ENCODE measurements at places on chromosomes 2 and 18. TPM values are rescaled to one million over a fixed set of nuclear protein-coding genes. Genes with fewer than 3 reads are reported as not detected.

DNA sequence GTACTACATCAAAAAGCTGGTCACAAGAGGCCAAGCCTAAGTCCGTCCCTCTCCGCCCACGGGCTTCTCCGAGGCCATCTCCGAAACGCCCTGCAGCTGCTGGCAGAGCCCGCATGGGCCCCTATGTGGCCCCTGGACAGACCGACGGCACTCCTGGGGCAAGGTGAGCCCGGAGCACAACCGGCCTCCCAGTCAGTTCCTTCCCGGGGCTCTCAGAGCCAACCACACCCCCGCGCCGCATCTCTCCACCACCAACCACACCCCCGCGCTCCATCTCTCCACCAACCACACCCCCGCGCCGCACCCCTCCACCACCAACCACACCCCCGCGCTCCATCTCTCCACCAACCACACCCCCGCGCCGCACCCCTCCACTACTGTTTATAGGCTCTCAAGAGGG, 93.5 kb downstream of the ZNF516 start:
- H3K27ac ChIP-seq, result no peak overlapping the region
- no peak overlapping the region for H3K4me3 ChIP-seq
- DNase-seq, result no peak
- H3K27me3 ChIP-seq, result no peaks in the 10 kb centered on the region
- H3K36me3 ChIP-seq, result peaks cover 17% of the 10 kb centered on the region

GRCh38 chr2:119123389-119123788, 35.2 kb downstream of the C1QL2 start:
- peaks cover 5% of the 10 kb centered on the region for H3K4me1 ChIP-seq
- no peak overlapping the region for H3K27ac ChIP-seq
- H3K4me3 ChIP-seq, result no peak overlapping the region
- peaks cover 4% of the 10 kb centered on the region for H3K27me3 ChIP-seq

DNA sequence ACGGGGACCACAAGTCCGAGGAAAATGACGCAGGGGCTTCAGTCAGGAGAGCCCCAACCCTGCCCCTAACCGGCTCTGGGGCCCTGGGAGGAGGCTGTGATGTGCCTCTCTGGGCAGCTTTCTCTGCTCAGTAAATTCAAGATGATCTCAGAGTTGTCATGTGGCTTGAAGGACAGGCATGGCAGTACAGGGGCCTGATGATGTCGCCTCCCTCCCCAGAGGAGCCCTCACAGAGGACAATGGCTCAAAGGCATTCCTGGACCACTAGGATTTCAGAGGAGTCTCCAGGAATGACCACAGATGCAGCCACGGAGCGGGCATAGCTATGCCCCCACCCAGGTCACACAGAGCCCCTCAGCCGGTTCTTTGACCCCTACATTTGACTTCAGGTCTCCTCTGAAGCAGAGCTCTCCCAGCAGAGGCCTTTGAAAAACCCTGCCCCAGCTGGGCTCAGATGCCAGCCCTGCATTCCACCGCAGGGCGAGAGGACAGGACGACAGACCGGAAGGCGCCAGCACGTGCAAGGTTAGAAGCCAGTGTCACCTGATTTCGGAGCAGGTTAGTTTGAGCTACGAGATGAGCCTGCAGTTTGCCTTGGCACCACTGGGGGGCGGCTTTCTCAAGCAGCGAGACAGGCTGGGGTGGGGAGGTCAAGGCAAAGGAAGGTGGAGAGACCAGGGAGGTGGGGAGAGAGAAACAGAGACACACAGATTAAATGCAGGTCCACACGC, 39.2 kb downstream of the BIN1 start:
- no peak for DNase-seq
- H3K36me3 ChIP-seq, result peaks cover 94% of the 10 kb centered on the region
- no peak overlapping the region for H3K27ac ChIP-seq
- H3K4me1 ChIP-seq, result peaks cover 62% of the 10 kb centered on the region

GRCh38 chr2:46723346-46723745, 192.3 kb downstream of the MCFD2 start:
- H3K4me1 ChIP-seq, result peaks cover 4% of the 10 kb centered on the region
- DNase-seq, result no peak
- no peaks in the 10 kb centered on the region for H3K36me3 ChIP-seq
- H3K27ac ChIP-seq, result no peak overlapping the region
- no peaks in the 10 kb centered on the region for H3K27me3 ChIP-seq

- H3K36me3 ChIP-seq, result peaks cover 5% of the 10 kb centered on the region
- H3K4me3 ChIP-seq, result no peak overlapping the region
- H3K27ac ChIP-seq, result no peak overlapping the region
- H3K27me3 ChIP-seq, result no peaks in the 10 kb centered on the region
- DNase-seq, result peak; percentile 21
Observed at GRCh38 chr2:113703386-113704299, 52.8 kb downstream of the SLC35F5 start.

DNA sequence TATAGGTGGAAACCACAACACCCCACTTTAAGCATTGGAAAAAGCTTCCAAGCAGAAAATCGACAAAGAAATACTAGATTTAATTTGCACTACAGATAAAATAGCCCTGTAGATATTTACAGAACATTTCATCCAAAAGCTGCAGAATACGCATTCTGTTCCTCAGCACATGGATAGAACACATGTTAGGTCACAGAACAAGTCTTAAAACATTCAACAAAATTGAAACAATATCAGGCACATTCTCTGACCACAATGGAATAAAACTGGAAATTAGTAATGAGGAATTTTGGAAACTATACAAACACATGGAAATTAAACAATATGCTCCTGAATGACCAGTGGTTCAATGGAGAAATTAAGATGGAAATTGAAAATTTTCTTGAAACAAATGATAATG, 27.8 kb upstream of the XDH start:
- H3K27me3 ChIP-seq, result no peaks in the 10 kb centered on the region
- no peaks in the 10 kb centered on the region for H3K4me1 ChIP-seq
- DNase-seq, result no peak
- no peak overlapping the region for H3K4me3 ChIP-seq
- H3K27ac ChIP-seq, result no peak overlapping the region
- H3K36me3 ChIP-seq, result no peaks in the 10 kb centered on the region

GRCh38 chr2:11357428-11357972, 13.1 kb upstream of the ROCK2 start:
- H3K27ac ChIP-seq, result no peak overlapping the region
- DNase-seq, result no peak
- H3K36me3 ChIP-seq, result no peaks in the 10 kb centered on the region
- no peaks in the 10 kb centered on the region for H3K27me3 ChIP-seq
- no peak overlapping the region for H3K4me3 ChIP-seq

DNA sequence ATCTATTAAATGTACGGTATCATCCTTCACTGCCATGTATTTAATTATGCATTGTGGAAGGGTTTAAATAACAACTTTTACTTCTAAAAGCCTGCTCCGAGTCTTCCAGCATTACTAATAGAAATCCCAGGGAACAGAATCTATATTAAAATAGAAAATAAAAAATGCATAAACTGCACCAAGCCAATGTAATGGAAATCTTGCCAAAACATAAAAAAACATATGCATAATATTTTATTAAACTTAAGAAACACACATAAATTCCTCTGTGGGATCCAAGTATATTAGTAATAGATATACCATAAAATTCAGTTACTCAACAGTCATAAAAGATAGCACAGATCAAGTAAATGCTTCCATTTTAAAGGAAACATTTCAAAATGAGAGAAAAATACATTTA, 175.6 kb downstream of the TDRD15 start:
- no peaks in the 10 kb centered on the region for H3K4me1 ChIP-seq
- no peaks in the 10 kb centered on the region for H3K36me3 ChIP-seq
- no peak for DNase-seq
- H3K27me3 ChIP-seq, result no peaks in the 10 kb centered on the region
- H3K4me3 ChIP-seq, result no peak overlapping the region

DNA sequence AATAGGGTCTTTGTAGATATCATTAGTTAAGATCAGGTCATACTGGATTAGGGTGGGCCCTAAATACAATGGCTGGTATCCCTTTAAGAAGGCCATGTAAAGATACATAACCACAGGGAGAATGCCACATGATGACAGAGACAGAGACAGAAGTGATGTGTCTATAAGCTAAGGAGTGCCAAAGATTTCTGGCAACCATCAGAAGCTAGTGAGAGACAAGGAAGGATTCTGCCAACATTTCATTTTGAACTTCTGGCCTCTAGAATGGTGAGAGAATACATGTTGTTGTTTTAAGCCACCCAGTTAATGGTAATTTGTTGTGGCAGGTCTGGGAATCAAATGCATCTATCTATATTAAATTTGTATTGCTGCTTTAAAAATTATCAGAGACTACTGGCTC, 185.5 kb upstream of the CYRIA start:
- H3K36me3 ChIP-seq, result no peaks in the 10 kb centered on the region
- H3K4me3 ChIP-seq, result no peak overlapping the region
- H3K27ac ChIP-seq, result no peak overlapping the region
- H3K4me1 ChIP-seq, result no peaks in the 10 kb centered on the region
- DNase-seq, result no peak

DNA sequence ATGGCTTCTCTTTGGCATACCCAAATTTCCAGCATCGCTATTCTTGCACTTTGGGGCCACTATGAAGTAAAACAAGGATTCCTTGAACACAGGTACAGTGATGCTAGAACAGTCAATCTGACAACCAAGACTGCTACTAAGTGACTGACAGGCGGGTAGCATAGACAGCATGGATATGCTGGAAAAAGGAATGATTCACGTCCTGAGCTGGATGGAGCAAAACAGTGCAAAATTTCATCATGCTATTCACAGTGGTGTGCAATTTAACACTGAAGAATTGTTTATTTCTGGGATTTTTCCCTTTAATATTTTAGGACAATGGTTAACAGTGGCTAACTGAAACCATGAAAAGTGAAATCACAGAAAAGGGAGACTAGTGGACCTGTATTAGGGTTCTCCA, 1511.2 kb upstream of the ZEB2 start:
- H3K27ac ChIP-seq, result no peak overlapping the region
- no peaks in the 10 kb centered on the region for H3K36me3 ChIP-seq
- no peaks in the 10 kb centered on the region for H3K4me1 ChIP-seq
- no peaks in the 10 kb centered on the region for H3K27me3 ChIP-seq
- H3K4me3 ChIP-seq, result no peak overlapping the region

GRCh38 chr18:48784656-48785055, 166.1 kb downstream of the SMAD7 start:
- no peaks in the 10 kb centered on the region for H3K27me3 ChIP-seq
- no peak for DNase-seq
- peaks cover 59% of the 10 kb centered on the region for H3K4me1 ChIP-seq
- H3K36me3 ChIP-seq, result peaks cover 34% of the 10 kb centered on the region

DNA sequence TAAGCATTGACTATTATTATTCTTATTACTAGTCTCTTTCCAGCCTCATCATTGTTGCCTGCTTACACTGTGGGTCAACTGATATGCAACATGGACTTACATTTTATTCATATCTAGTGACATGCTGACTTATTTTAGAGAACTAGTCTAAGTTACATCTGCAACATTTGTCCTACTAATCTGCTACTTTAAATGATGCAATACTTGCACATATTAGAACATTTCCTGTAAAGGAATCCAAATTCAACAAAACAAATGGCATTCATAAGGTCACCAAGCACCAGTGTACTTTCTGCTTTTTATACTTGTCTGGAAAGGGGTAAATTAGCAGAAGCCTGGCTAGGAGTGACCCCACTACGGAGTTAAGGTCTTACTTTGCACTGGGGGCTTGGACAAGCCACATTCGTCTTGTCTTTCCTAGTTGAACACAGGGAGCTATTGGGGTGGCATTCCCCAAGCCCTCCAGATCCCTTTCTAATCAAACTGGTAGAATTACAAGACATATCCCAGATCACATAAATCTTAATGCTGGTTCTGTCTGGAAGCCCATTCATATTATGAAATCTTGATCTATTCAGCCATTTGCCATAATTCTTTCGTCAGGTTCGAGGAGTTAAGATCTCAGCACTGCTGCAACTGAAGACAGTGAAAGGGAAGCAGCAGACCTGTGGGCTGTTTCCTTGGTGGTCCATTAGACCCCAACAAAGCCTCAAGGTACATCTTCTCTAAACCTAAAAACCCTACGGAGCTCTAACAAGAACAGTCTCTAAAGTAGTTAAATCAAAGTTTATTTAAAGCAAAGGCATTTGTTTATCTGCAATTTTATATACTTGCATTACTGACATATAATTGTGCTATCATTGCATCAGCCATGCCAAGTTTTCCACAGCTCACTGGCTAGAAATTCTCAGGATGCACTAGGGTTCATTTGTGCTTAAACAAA, 49.9 kb upstream of the RTN4 start:
- DNase-seq, result no peak
- no peak overlapping the region for H3K27ac ChIP-seq
- no peaks in the 10 kb centered on the region for H3K27me3 ChIP-seq
- no peaks in the 10 kb centered on the region for H3K4me1 ChIP-seq

GRCh38 chr2:189210250-189211087, 30.9 kb upstream of the COL5A2 start:
- H3K4me3 ChIP-seq, result no peak overlapping the region
- no peaks in the 10 kb centered on the region for H3K4me1 ChIP-seq
- H3K36me3 ChIP-seq, result no peaks in the 10 kb centered on the region
- DNase-seq, result no peak

- no peaks in the 10 kb centered on the region for H3K27me3 ChIP-seq
- no peak overlapping the region for H3K4me3 ChIP-seq
- peaks cover 13% of the 10 kb centered on the region for H3K36me3 ChIP-seq
- peaks cover 16% of the 10 kb centered on the region for H3K4me1 ChIP-seq
- peak; percentile 26 for DNase-seq
Observed at GRCh38 chr18:46360866-46361265, 256.7 kb downstream of the HAUS1 start.

DNA sequence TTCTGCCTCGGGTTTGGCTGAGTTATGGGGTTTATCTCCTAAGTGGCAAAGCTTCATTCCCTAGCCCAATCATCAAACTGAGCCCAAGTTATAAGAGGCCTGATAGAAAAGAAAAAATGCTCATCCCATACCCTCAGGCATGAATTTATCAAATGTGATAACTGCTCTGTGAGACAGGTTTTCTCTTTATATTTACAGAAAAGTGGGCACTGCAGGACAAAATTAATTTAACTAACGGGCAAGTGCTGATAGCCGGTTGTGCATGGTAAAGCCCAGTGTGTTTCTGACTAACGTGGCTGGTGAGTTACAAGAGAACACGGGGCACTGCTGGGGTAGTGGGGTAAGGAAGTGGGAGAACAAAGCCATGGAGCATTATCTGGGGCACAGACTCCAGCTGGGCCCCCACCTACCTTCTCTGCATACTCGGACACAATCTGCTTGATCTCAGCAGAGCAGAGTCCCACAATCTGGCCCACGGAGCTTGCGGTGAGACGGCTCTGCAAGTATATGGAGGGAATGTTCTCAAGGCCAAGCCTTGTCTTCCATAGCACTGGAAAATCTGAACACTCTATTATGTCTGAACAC, 40.3 kb downstream of the CCDC93 start:
- no peak overlapping the region for H3K27ac ChIP-seq
- H3K4me1 ChIP-seq, result no peaks in the 10 kb centered on the region
- H3K27me3 ChIP-seq, result no peaks in the 10 kb centered on the region
- no peak for DNase-seq
- peaks cover 13% of the 10 kb centered on the region for H3K36me3 ChIP-seq

GRCh38 chr2:179861027-179861415, 391 bp downstream of the ZNF385B start:
- peaks cover 38% of the 10 kb centered on the region for H3K27me3 ChIP-seq
- no peaks in the 10 kb centered on the region for H3K36me3 ChIP-seq
- no peak overlapping the region for H3K4me3 ChIP-seq
- H3K27ac ChIP-seq, result no peak overlapping the region
- peaks cover 12% of the 10 kb centered on the region for H3K4me1 ChIP-seq
- peak; percentile 44 for DNase-seq

Gene MFF
- total RNA-seq, result 103 TPM

Gene GATA6
- 0.89 TPM for total RNA-seq

Gene BOLA3
- total RNA-seq, result 27.1 TPM

Gene ELOA2
- not detected for total RNA-seq

Gene LOXL3
- total RNA-seq, result 10.5 TPM

Gene ATP5MC3
- 121 TPM for total RNA-seq

Gene TMEM198
- total RNA-seq, result 5.3 TPM

Gene SEC11C
- total RNA-seq, result 61.7 TPM

Gene NEU4
- total RNA-seq, result 1.2 TPM

Gene ING5
- 37.4 TPM for total RNA-seq

Gene C1QL2
- total RNA-seq, result 0.20 TPM

Gene PASK
- total RNA-seq, result 8.6 TPM

Gene IL36G
- 0.28 TPM for total RNA-seq

Gene QPCT
- 10.4 TPM for total RNA-seq

Gene MBD5
- total RNA-seq, result 58.6 TPM
